ENCODE measurements at places on chromosomes 7 and 10.

GRCh38 chr10:79923145-79923544, 25.8 kb downstream of the SFTPD start:
- DNase-seq, result no peak

- DNase-seq, result no peak
Observed at GRCh38 chr7:69276011-69276729, 322.1 kb upstream of the AUTS2 start.

GRCh38 chr7:30994206-30995100, 30.7 kb downstream of the GHRHR start:
- DNase-seq, result no peak

DNA sequence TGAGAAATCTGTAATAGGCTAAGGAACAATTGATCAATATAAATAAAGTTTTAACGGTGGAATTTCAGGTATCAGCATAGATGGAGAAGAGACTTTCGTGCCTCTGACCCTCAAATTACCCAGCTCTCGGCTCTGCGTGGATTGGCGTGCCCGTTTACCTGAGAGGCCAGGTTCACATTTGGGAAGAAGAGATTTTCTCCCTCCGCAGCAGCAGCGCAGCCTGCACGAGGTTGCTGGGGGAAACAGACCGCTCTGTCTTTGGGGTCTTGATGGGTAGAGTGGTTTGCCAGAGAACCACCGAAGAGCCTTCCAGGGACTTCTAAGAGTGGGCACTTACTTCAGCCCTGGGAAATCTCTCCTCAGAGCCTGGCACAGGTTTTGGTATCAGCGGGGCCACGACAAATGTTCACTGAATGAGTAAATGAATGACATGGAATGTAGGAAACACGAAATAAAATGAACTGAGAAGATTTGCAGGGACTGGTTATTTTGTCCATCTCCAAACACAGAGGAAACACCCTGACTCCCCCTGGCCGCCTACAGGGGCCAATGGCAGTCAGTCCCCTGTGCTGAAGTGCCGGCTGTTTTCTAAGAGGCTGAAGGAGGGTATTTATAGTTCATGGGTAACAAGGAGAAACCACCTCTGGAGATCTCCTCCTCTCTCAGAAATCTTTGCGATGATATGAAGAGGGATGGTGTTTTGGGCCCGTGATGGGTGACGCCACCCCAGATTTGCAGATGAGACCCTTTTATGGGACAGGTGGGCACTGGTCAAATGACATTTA, 338.5 kb downstream of the ADARB2 start:
- no peak for DNase-seq

DNA sequence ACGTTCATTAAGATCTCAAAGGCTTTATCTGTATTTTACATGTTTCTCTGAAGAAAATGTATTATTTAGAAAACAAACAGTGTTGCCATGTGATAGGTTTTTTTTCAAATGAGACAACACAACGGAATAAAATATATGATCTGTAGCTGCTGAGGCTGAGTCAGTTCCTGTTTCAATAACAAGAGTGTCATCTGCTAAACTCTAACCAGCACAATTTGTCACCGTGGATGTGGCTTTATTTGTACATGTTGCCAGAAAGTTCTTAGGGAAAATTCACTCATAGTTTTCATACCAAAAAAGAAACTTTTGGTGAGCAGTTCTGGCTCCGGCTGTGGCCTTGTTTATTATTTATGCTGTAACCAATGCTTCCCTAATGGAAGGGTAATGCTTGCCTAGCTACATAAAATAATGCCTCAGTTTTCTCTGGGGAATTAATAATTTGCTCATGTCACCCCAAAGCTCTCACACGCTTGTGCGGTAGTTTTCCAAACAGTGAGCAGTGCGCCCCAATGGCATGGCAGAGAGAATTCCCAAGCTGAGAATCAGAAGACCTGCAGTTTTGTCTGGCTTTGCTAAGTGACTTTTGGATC, 20.3 kb upstream of the KLF6 start:
- DNase-seq, result peak; percentile 20

DNA sequence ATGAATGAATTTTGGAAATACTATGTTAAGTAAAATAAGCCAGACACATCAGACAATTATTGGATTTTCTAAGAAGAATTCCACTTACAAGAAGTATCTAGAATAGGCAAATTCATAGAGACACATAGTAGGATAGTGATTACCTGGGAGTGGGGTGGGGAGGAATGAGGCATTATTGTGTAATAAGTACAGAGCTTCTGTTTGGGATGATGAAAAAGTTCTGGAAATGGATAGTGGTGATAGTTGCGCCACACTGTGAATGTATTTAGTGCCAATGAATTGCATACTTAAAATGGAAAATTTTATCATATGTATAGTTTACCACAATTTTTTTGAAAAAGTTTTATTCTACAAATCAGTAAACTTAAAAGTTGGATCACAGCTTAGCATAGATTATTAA, 297.2 kb upstream of the KAT6B start:
- DNase-seq, result no peak

- DNase-seq, result no peak
Observed at GRCh38 chr7:128733278-128733645, 5.9 kb upstream of the CALU start.

- DNase-seq, result no peak
Observed at GRCh38 chr10:22719406-22720042, 5.1 kb upstream of the PIP4K2A start.

- DNase-seq, result no peak
Observed at GRCh38 chr10:115093286-115093775, at the start of gene ATRNL1. TSS of gene ATRNL1 (plus strand) at chr10:115093365. CDS start at chr10:115093751, 386 bp downstream.

GRCh38 chr7:47948141-47948790, at the start of gene PKD1L1:
TSS of gene PKD1L1 (minus strand) at chr7:47948466. CDS start at chr7:47948440, 26 bp downstream.
- DNase-seq, result no peak

DNA sequence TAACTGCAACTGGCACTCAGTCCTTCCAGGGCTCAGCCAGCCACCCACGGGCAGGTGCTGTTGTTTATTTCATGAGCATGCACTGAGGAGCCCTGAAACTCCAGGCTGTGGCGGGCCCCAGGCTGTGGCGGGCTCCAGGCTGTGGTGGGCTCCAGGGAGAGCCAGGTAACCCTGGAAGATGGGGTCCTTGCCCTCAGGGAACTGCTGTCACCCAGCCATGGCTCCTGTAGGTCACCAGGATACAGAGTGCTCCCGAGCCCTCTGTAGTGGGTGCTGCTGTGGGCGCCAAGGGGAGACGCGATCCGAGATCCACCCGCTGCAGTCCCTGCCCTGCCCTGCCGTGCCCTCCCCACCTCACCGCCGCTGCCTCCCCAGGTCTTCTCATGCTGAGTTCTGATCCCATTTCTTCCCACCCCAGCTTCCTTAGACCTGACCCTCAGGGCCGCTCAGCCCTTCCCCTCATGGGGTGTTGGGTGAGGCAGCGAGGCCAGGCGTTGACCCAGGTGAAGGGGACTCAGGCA, 29.6 kb downstream of the LRRC27 start:
- no peak for DNase-seq

All from activated naive CD4-positive, alpha-beta T cell (primary cell).